ENCODE measurements at places on chromosomes 6 and 20.

GRCh38 chr20:59750209-59750840 is 146.0 kb downstream of the PHACTR3 start:
- DNase-seq = no peak

DNA sequence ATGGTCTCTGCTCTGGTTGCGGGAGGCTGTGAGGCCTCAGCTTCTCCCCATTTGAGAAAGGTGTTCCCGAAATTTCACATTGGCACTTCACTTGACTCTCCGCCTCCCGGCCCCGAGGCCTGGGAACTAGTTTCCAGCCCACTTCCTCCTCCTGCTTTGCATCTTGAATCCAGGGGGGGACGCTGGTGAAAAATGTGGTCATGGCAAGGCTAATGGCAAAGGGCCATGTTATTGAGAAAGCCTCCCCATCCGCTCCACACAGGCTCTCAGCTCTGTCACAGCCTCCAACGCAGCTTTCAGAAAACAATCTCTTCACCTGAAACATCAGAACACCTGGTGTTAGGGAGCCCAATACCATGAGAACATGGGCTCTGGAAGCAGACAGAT is 5.6 kb downstream of the PLAGL2 start:
- DNase-seq = no peak

DNA sequence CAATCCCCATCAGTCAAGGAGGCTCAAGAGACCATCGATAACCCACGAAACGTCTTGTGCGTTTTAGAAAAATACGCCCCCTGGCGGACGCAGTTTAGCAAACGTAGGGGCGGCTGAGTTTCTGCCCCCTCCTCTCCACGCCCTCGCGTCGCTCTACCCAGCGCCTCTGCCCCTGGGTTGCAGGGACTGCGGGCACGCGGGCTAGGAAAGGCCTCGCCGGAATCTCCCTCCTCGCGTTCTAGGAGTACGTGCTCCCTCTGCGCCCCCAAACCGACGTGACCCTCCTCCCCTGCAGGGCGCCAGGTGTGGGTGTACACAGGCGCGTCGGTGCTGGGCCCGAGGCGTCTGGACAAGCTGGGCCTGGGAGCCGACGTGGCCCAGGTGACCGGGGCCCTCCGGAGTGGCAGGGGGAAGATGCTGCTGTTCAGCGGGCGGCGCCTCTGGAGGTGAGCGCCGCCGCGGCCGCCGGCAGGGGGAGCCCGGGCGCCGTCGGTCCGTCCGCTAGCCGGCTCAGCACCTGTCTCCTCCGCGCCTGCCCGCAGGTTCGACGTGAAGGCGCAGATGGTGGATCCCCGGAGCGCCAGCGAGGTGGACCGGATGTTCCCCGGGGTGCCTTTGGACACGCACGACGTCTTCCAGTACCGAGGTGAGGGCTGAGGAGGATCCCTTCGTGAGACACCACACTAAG is 5.3 kb downstream of the MMP9 start:
- DNase-seq = peak; percentile 29

DNA sequence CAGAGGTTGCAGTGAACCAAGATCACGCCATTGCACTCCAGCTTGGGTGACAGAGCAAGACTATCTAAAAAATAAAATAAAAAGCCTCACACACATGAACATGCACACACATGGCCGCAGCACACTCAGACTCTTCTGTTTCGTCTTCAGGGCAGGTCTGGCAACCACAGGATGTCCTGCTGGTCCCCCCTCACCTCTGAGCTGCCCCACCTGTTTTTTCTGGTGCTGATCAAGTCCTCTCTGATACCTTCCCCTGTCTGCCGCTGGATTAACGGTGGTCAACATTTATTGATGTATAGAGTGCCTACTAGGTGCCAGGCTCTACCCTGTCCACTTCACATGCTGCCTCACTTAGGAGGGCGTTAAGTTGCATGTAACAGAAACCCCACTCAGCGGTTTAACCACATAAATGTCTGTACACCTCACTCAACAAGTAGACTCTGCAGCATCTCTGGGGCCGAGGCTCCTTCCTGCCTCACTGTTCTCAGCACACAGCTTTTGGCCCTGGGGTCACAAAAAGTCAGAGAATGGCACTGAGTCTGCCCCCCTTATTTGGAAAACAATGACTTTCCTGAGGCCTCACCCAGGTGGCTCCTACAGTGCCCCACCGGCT is 4.5 kb upstream of the AP5S1 start:
- no peak for DNase-seq

DNA sequence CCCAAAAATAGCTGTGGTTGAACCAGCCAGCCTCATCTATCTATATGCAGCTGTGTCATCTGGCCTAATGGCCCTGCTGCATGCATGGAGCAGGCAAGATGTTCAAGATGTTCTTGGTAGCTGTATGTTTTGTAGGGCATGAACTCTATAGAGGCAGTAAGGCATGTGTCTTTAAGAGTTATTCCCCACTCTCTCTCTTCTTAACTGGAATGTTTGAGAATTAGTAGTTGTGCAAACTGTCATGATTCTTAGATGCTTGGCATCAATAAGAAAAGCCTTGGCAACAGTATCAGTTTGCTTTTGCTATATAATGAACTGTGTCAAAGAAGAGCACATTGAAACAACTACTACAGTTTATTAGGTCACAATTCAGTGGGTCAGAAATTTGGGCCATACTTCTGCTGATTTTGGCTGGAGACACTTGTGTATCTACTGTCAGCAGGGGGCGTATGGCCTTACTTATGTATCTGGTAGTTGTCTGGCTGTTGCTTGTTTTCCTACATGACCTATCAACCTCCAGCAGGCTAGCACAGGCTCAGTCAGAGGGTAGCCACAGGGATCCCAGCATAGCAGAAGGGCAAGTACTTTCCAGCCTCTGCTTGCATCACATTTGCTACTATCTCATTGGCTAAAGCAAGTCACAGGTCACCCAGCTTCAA is 56.1 kb upstream of the LAMP5 start:
- no peak for DNase-seq

- DNase-seq = no peak
Measured at GRCh38 chr6:33392595-33392948, 949 bp downstream of the KIFC1 start.

GRCh38 chr6:34526241-34526972 is 29.7 kb downstream of the SPDEF start:
- DNase-seq = no peak
